Stimulated activated CD8-positive, alpha-beta memory T cell treated with anti-CD3 and anti-CD28 coated beads, Interleukin-15, amount 100 ng/mL, for 48 hours (primary cell): ENCODE measurements at places on chromosomes 2 and 18.

DNA sequence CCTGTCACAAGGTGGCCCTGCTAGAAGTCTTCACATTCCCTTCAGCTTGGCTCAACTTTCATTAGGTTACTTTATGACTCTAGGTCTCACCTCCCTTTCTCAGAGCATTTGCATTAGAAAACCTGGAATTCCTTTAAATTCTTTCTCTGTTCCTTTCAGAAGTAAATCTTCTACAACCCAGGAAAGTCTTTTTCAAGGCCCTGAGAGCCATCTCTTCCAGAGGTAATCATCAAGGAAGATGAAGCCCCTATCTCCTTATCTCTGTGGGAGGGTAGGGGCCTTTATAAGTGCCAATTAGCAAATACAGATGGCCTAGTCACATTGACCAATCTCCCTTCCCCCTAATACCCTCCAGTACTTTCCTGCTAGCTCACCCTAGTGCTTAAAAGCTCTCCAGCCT, 848.0 kb upstream of the FAM98A start:
- no peak for DNase-seq

GRCh38 chr18:8754995-8755960, 49.9 kb downstream of the MTCL1 start:
- DNase-seq, result no peak

GRCh38 chr18:11762429-11762828, 73.4 kb downstream of the GNAL start:
- no peak for DNase-seq

- no peak for DNase-seq
Observed at GRCh38 chr2:159879051-159879604, 81.1 kb upstream of the CD302 start.

GRCh38 chr2:240820607-240821428, 799 bp upstream of the KIF1A start:
- DNase-seq, result no peak

- peak; percentile 8 for DNase-seq
Observed at GRCh38 chr2:172288603-172289002, 138.8 kb upstream of the ITGA6 start.

- no peak for DNase-seq
Observed at GRCh38 chr2:32718752-32719151, 90.9 kb downstream of the TTC27 start.

DNA sequence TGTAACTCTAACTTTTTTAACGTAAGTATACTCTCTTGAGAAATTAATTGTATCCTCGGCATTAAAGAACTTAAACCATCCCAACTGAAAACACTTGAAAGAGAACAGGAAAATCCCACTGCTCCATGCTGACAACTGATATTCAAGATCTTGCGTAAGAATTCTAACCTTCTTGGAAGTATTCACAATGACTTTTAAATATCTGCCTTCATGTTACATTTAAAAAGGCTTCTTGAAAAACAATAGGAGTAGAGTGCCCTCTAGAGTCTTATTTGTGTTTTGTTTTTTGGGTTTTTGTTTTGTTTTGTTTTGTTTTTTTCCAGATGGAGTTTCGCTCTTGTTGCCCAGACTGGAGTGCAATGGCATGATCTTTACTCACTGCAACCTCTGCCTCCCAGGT, 65.4 kb upstream of the DNAJC10 start:
- DNase-seq, result no peak

DNA sequence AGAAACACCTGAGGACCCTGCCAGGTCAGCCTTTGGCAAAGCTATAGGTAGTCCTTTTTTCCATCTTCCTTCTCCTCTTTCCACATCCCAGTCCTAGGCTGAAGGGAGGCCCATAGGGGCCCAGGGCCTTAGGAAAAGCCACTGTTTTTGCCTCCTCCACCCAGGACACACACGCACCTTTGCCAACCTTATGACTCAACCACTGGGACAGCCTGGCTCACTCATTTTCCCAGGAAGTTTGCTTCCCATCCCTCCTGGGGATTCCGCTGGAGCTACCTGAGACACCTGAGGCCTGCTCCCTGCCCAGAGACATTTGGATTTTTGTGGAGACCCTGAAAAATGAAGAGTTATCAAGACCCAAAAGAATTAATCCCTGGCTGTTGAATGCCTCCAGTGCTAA, 273.4 kb upstream of the SIX2 start:
- no peak for DNase-seq

DNA sequence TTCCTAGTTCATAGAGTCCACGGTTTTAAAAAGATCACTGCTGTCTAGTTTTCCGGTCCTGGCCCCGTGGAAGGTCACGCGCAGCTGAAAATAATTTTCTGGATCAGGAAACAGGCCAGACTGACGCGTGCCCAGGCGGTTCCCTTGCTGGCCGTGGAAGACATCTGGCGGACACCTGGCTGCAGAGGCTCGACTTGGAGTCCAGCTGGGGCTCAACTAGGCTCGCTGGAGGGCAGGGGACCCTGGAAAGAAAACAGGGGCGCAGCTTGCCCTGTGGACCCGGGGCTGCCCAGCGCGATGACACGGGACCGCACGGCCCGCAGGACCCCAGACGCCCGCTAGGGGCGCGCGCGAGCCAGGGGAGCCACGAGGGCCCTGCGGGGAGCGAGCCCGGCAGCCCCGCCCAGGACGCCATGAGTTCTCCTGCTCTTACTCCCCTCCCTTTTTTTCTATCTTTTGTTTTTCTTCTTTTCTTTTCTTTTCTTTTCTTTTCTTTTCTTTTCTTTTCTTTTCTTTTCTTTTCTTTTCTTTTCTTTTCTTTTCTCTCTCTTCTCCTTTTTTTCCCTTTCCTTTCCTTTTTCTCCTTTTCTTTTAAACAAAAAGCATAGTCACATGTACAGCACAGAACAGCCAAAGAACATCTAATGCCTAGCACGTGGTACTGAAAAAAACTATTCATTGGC, 43.2 kb upstream of the UBE2F start:
- peak; percentile 71 for DNase-seq

DNA sequence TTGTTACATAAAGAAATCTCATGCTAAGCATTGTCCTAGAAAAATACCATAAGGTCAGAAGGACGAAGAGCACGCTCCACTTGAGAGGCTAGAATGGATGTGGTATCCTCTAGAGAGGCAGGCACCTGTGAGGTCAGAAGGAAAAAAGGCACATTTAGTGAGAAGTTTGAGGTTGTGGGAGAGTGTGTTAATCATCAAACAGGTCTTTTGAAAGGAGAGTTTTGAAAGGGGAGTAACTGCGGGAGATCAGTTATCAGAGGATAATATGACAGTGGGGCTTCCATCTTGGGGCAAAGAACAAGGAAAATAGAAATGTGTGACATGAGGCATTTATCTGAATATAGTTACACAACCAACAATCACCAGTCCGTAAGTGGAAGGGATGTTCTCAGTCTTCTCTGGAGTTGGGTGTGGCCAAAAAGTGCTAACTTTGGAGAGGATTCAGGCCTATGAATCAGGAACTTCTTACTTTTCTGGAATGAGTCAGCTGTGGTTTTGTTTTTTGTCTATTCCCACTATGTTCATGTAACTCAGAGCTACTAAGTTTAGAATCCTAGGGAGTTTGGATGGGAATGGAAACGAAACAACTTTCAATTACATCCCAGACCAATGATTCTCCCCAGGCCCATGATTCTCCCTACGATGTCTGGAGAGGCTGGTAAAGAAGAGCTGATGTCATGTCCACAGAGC, 451.4 kb upstream of the ST6GAL2 start:
- no peak for DNase-seq

GRCh38 chr2:121638333-121638732, 10.9 kb downstream of the CLASP1 start:
- DNase-seq, result no peak

- peak; percentile 36 for DNase-seq
Observed at GRCh38 chr2:37323781-37324535, 675 bp downstream of the PRKD3 start.

GRCh38 chr18:51767293-51767692, 569.8 kb upstream of the MEX3C start:
- DNase-seq, result no peak

GRCh38 chr2:82795446-82795845, 1663.6 kb downstream of the SUCLG1 start:
- DNase-seq, result no peak

DNA sequence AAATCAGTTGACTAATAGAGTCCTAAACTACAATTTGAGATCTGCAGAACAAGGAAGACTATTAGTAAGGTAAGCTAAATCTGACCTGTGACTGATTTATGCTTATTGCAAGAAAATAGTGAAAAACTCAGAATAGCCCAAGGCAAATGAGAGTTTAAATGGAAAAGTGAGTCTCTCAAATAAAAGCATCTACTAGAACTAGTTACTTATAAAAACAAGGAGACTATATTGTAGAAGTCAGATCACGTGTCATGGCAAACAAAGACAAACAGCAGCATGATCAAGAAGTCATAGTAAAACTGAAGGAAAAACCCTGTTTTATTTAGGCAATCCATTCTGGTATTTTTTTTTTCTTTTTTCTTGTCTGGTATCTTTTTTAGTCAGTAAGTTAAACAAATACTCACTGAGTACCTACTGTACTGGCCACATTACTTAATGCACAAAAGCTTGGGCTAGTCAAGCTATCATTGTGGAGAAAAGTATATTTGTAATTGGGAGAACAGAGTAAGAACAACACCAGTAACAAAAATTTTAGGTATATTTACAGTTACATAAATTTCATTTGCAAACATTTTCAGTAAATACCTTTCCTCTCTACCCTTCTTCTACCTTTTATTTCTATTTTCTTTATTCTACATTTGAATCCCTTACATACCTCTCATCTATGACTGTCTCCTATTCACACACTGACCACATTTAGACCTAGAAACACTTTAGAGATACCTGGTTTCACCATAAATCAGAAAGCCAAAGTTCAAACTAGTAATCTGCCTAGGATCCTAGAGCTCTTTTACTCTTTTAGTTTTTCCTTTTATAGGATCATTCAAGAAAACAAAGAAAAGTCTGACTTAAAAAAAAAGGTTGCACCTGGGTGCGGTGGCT, 23.7 kb downstream of the CCDC88A start:
- DNase-seq, result no peak

DNA sequence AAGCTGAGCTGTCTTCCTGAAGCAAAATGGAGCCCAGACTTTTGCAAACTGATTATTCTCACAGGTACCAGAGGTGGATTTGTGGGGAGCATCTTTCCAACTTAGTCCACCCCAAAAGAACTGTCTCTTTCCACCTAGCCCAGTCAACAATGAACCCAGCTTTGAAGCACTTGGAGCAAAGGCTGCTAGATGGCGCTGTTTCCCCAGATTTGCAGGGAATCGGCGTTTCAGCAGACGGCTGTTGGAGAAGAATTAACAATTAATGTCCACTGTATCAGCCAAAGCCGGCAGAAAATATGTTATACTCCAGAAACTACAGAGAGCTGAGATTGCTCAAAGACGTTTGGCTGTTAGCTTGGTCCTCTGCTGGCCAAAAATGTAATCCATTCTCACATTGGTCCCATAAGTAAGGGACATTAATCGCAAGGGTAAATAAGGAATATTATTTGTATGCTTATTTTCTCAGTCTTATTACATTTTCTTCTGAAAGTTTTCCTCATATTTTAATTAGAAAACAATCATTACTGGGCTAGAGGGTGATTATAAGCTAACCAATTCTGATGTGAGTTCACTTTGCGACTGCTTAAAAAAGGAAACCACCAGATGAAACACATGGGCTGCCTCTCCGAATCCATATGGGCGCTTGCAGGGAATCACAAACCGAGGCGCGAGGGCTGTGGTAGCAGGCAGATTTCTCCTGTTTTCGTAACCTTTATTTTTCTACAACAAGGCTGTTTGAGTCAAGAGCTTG, 423.8 kb upstream of the MEX3C start:
- DNase-seq, result peak; percentile 3

GRCh38 chr2:27095745-27096651, 9.4 kb downstream of the KHK start:
- no peak for DNase-seq

DNA sequence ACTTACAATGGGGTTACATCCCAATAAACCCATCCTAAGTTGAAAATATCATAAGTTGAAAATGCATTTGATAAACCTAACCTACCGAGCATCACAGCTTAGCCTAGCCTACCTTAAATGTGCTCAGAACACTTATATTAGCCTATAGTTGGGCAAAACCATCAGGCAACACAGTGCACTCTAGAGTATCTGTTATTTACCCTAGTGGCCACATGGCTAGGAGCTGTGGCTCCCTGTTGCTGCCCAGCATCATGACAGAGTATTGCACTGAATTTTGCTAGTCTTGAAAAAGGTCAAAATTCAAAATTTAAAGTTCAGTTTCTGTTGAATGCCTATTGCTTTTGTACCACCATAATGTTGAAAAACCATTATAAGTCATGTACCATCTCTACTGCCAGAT, 482.7 kb upstream of the ZEB2 start:
- no peak for DNase-seq

DNA sequence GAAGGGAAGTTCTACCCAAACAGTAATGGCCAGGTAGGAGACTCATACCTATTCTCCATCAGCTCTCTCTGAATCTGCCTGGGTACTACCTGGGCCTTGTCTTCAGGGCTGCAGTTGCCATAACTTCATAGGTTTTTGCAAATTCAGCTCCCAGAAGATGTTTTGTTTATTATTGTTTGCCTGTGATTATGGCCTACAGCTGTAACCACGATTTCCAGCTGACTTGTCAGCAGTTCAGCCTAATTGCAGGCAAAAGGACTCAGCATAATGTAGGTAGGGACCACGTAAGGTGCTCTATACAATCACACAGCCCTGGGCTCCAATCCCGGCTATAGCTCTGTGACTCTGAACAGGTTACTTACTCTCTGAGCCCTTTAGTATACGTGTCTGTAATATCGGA, 187.0 kb upstream of the FN1 start:
- DNase-seq, result no peak

DNA sequence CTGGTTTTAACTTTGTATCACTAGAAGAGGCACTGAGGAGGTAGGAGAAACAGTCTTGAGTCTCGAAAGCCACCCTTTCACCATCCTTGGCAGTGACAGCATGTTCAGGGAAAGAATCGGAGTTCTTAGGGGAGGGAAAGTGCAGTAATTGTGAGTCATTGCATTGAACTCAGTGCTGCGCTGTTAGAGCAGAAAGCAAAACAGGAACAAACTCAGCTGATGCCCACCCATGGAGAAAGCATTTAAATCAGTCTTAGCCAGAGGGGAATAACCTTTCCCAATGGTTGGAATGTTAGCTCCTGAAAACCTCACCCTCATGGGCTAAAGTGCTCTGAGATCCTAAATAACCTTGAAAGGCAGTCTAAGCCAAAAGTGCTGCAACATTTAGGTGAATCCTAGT, 845.6 kb upstream of the CNTNAP5 start:
- DNase-seq, result no peak

DNA sequence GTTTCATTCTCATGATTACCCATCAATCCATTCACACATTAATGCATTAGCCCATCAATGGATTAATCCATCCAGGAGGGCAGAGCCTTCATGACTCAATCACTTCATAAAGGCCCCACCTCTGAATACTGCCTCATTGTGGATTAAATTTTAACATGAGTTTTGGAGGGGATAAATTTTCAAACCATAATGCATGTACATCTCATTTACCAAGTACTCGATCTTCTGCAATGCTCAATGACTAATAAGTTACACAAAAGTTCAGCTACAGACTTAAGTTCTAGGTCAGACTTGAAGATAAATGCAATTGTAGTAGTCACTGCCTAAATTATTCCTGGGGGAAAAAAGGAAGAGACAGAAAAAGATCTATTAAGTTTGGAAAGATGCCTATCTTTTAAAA, 120.0 kb upstream of the OSR1 start:
- DNase-seq, result no peak

- DNase-seq, result no peak
Observed at GRCh38 chr2:109352056-109352897, 223.3 kb downstream of the SH3RF3 start.

GRCh38 chr2:230697676-230698075, 15.0 kb upstream of the CAB39 start:
- DNase-seq, result no peak

- DNase-seq, result no peak
Observed at GRCh38 chr2:44950646-44951045, 9.1 kb downstream of the SIX3 start.

- no peak for DNase-seq
Observed at GRCh38 chr2:199602271-199602895, 144.6 kb upstream of the SATB2 start.
